ENCODE measurements at places on chromosomes 16 and 17.

DNA sequence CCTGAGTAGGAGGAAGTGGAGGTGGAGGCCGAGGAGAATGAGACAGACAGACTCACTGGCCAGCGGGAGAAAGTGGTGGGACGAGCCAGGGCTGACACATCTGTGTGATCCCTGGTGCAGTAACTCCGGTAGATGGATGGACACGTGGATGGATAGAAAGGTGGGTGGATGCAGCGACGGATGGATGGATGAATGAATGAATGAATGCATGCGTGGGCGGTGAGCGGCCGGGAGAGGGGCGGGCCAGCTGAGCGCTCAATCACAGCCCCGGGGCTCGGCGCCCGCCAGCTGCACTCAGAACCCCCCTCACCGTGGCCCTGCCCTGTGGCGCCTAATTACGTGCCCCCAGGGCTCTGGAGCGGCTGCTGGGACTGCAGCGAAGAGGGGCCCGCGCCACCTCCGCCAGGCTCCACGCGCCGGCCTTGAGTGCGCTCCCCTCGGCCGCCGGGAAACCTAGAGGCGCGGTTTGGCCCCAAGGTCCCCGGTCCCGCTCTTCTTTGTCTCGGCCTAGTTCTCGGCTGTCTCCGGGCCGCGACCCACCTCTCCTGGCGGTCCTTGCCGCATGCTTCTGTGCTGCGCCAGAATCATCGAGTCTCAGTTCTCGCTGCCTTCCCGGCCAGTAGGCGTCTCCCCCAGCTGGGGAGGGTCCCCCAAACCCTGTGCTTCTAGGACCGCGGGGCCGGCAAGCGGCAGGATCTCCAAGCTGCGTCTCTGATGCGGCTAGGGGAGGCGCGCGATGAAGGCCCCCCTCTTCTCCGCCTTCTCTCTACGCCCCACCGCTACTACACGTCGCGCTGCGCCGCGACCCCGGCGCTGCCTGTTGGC is 41.0 kb downstream of the RAI1 start:
- DNase-seq, result no peak

GRCh38 chr17:50421308-50422051 is 4.5 kb upstream of the ACSF2 start:
- DNase-seq, result no peak

GRCh38 chr17:74994440-74994839 is 7.0 kb downstream of the CDR2L start:
- no peak for DNase-seq

DNA sequence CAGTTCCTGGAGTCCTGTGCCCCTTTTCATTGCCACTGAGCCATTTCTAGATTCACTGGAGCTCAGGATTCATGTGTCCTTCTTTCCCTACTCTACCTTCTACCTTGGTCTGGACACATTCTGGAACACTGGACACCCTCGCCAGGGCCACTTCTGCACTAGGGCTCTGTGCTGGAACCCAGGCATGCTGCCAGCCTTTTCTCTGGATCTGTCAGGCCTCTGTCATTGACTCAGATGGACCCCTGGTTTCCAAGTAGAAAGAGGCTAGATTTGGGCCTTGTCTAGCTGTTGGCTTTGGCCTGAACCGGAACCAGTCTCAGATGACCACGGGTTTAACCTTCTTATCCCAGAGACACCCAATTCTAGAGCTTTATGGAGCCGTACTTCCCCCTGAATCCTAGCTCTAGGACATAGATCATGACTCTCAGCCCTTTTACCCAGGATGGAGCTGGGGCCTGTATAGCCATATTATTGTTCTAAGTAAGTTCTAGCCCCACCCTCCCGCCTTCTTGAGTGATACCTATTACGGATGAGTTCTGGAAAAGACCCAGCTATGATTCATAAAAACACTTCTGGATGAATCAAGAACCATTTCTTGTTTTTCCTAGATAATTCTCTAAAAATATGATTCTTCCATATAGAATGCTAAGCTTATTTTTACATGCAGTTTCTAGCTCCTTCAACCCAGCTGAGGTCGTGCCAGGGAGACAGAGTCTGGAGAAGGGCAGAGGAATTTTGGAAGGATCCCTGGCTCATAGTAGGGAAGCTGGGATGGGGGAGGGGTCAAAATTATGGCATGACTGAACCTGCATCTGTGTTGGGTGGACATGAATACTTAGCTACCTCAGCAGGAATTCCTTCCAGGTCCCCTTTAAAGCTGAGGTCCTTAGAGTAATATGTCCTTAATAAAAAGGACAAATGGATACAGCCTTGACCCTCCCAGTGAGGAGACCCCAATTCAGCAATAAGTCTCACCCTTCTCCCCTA is 1.1 kb upstream of the CHRNB1 start:
- DNase-seq, result no peak

DNA sequence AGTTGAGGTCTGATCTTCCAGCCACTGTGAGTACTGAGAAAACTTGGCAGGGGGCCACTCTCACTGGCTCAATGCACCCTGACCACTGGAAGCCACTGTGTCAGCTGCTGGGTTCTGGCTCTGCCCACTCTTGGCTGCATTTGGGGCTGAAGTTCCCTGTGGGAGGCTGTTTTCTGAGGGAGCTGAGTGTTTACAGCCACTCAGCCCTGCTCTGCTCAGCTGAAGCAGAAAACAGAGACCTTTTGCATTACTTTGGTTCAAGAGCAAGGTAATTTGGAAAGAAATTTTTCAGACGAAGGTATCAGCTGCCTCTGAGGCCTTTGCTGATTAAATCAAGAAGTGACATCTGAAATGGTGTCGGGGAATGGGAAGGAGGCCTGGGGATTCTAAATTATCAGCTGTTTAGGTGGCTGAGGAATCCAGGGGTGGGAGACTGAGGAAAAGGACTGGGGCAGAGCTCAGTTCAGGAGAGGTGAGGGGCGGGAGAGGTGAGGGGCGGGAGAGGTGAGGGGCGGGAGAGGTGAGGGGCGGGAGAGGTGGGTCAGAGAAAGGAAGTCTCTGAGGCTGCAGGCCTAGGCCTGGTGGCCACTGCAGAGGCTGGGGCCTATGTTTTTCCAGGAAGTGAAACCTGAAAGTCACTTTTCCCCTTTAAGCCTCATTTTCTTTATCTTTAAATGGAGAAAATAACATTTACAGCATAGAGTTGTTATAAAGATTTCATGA is at the start of gene ACSM5:
Gene ACSM5 (plus strand): TSS at position 137 of the 723 bp plus-strand sequence. CDS start 1,951 bp downstream, outside the sequence.
- DNase-seq, result no peak

GRCh38 chr16:16014329-16015224 is 65.2 kb downstream of the ABCC1 start:
- DNase-seq, result no peak

DNA sequence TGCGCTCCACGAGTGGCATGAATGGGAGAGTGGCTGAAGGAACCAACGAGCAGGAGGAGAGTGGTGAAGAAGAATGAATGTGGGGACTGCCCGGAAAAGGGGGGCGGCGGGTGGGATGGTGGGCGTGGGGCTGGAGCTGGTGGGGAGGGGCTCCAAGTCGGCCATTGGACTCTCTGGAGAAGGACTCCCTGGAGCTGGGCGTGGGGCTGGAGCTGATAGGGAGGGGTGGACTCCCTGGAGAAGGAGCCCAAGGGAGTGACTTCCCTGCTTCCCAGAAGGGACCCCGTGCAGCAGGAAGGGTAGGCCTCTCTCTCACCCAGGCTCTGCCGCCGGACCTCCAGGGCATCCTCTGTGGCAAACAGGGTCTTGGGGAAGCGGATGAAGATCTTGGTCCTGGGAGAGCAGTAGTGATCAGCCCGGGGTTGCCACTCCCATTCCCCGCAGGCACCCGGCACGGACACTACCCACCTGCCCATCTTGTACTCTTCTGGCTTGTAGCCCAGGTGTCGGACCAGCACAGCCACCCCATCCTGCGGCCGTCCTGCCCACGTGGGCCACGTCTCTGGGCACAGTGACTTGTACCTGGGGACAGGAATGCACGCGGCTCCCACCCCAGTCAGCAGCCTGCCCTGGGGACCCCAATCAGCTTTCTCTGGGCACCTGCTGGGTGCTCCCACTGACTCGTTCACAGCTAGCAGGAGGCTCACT is 14.9 kb upstream of the CRK start:
- DNase-seq, result no peak

- no peak for DNase-seq
These were observed 4.0 kb upstream of the PERCC1 start for GRCh38 chr16:1426734-1427471.

GRCh38 chr16:55338646-55339045 is 14.6 kb downstream of the IRX6 start:
- no peak for DNase-seq

GRCh38 chr17:74080656-74081582 is 122.6 kb upstream of the RPL38 start:
- DNase-seq, result no peak

GRCh38 chr17:82216301-82217119 is 3.9 kb upstream of the CCDC57 start:
- no peak for DNase-seq

DNA sequence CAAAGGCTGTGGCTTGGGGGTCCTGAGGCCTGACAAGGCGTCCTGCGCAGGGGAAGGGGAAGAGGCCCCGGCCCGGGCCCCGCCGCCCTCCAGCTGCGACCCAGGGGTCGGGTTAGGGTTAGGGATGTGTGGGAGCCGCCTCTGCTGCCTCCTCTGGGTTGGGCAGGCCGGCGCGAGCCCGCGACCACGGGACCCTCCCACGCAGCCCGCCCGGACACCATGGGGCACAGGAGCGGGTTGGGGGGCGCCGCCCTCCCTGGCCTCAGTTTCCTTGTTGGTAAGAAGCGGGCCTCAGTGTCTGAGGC is 386 bp downstream of the CIAO3 start:
- no peak for DNase-seq

- no peak for DNase-seq
These were observed 4.2 kb upstream of the CCNF start for GRCh38 chr16:2425008-2425518.

- no peak for DNase-seq
These were observed 140.5 kb upstream of the HS3ST2 start for GRCh38 chr16:22673421-22673831.

DNA sequence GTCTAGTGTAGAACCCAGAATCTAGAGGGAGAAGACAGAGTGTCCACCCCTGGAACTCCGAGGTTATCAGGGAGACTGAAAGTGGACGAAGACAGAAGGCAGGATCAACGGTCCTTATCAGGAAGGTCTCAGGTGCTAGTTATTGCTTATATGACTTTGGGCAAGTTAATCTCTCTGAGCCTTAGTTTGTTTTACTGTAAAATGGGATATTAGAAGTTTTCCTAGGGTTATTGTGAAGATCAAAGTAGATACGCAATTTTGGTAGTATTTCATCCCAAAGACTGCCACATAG is 1.2 kb downstream of the RNF167 start:
- DNase-seq, result no peak

- DNase-seq, result no peak
These were observed 742 bp downstream of the PFN1 start for GRCh38 chr17:4947411-4948165.

- DNase-seq, result no peak
These were observed 140.8 kb upstream of the ELAC2 start for GRCh38 chr17:13158494-13159240.

GRCh38 chr17:61309362-61310256 is 90.0 kb upstream of the TBX2 start:
- no peak for DNase-seq

GRCh38 chr17:55873017-55873758 is 122.3 kb downstream of the PCTP start:
- no peak for DNase-seq

GRCh38 chr16:61323456-61323855 is 712.8 kb downstream of the CDH8 start:
- DNase-seq, result no peak

- DNase-seq, result no peak
These were observed 12.8 kb upstream of the ITGB3 start for GRCh38 chr17:47240806-47241205.

GRCh38 chr17:14298947-14299279 is 2.0 kb upstream of the HS3ST3B1 start:
- DNase-seq, result no peak

DNA sequence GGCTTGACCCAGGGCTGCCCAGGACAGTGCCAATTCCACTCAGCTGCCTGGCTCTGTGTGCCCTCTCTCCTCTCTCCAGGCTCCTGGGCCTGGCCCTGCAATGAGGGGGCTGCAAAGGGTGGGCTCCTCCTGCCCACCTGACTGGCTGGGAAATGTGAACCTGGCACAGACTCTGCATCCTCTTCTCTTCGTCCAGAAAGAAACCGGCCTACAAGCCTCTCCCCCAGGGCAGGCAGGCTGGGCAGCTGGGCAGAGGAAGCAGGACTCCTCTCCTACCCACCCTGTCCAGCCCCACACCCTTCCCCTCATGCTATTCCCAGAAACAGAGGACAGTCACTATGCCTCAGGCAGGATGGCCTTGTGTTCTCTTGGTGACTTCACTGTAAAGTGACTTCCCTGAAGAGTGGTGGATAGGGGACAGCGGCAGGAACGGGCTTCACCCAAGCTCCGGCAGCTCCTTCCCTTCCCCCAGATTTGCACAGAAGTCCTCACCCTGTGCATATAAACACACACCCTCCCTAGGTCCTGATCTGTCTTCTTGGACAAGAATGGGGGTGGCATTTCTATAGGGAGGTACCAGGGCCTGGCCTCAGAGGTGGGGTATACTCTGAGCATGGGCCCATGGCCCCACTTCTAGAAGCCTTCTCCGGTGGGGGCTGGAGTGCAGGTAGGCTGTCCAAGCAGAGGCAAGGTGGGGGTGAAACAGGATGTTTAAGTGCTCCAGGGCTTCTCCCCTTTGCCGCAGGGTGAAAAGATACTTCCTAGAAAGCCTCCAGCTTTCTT is 4.9 kb upstream of the STAT5A start:
- no peak for DNase-seq

DNA sequence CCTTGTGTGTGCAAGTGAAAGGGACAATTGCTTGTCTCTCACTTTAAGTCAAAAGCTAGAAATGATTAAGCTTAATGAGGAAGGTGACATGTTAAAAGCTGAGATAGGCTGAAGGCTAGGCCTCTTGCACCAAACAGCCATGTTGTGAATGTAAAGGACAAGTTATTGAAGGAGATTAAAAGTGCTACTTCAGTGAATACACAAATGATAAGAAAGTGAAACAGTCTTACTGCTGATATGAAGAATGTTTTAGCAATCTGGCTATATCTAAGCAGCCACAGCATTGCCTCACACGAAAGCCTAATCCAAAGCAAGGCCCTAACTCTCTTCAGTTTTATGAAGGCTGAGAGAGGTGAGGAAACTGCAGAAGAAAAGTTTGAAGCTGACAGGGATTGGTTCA is 71.0 kb downstream of the CDRT15 start:
- no peak for DNase-seq

DNA sequence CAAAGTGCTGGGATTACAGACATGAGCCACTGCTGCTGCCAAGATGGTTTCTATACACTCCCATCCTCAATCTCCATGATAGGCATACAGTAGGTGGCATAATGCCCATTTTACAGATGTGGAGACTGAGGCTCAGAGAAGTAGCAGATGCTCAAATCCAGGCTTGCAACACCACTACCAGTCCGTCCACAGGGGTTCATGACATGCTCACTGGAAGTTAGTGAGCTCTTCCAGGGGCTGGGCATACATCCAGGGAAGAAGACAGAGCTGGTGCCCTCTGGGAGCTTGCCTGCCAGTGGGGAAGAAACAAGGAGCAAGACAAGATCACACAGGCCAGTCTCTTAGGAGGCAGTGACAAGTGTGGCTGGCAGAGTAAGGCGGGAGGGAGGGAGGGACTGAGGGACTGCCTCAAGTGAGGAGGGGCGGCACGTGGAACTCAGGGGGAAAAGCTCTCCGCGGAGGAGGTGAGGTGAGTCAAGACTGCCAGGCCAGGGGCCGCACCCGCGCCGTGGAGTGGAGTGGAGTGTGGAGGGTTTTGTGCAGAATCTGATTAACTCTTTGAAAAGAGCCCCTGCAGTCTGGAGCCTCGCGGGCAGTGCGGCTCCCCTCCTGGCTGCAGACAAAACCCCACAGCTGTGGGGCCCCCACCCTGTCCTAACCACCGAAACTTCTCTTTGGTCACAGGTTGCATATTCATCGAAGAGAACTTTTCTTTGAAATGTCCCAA is 27.9 kb downstream of the SREBF1 start:
- no peak for DNase-seq

- DNase-seq, result no peak
These were observed 238.2 kb upstream of the ASIC2 start for GRCh38 chr17:33531311-33531710.

Measured in stimulated activated CD4-positive, alpha-beta T cell treated with anti-CD3 and anti-CD28 coated beads, Interleukin-1b, Interleukin-23, amount 100 ng/mL, for 1 hour (primary cell).